ENCODE measurements at places on chromosomes 7 and 10. TPM values are rescaled to one million over a fixed set of nuclear protein-coding genes. Genes with fewer than 3 reads are reported as not detected.

- H3K27ac ChIP-seq = no peak overlapping the region
- no peaks in the 10 kb centered on the region for H3K27me3 ChIP-seq
- no peaks in the 10 kb centered on the region for H3K36me3 ChIP-seq
Observed at GRCh38 chr7:118731854-118732253, 507.4 kb downstream of the ANKRD7 start.

- no peak for DNase-seq
- H3K27ac ChIP-seq = no peak overlapping the region
Observed at GRCh38 chr10:11425296-11425610, 186.2 kb downstream of the USP6NL start.

DNA sequence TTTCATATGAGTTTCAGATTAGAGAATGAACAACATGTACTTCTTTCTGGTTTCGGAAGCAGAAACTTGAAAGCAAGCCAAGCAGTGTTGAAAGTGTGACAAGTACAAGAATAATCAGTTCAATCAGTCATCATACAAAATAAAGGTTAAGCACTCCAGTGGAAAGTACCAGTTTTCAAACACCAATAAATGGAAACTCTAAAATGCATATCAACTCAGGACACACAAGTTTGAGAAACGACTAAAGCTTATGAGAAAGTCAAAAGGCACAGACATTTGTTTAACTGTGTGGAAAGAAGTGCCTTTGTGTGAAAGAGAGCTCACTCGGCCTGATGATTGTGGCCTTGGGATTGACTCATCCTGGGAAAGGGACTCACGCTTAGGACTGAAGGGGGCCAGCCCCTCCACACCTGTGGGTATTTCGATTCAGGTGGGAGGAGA is 60.6 kb upstream of the AKR1C1 start:
- DNase-seq = no peak
- no peaks in the 10 kb centered on the region for H3K36me3 ChIP-seq
- H3K27me3 ChIP-seq = no peaks in the 10 kb centered on the region
- no peaks in the 10 kb centered on the region for H3K4me1 ChIP-seq
- H3K4me3 ChIP-seq = no peak overlapping the region
- H3K27ac ChIP-seq = no peak overlapping the region

DNA sequence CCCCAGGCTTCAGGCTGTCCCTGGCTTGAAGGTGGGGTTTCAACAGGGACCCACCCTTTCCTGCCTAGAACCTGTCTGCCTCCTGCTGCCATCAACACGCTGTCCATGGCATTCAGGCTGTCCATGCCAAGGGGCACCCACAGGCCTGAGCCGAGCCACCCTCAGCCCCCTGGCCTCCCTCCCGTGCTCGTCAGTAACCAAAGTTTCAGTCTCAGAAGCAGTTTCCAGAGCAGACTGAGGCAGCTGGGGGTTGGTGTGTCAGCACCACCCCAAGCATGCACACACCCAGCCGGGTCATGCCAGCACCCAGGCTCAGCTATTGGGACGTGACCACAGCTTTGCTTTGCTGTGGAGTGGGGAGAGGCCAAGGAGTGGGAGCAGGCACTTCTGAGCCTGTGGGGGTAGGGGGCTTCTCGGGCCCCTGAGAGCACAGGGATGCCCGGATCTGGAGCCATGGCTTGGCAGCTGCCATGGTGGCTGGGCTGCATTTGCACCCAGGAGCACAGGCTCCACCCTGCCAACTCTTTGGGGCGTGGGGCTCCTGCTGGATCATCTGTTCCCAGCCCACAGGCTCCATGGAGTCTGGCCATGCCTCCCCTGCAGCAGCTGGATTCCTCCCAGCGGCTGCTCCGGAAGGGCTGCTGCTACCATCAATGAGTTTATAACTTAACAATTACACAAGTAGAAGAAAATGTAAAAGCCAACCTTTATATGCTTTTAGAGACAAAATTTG is 314.5 kb upstream of the SEMA3C start:
- H3K4me3 ChIP-seq = no peak overlapping the region
- H3K27ac ChIP-seq = no peak overlapping the region
- H3K27me3 ChIP-seq = no peaks in the 10 kb centered on the region
- H3K36me3 ChIP-seq = no peaks in the 10 kb centered on the region
- no peaks in the 10 kb centered on the region for H3K4me1 ChIP-seq

GRCh38 chr10:70255329-70256299 is 22.4 kb upstream of the PPA1 start:
- peaks cover 90% of the 10 kb centered on the region for H3K27me3 ChIP-seq
- peaks cover 6% of the 10 kb centered on the region for H3K4me1 ChIP-seq
- no peak for DNase-seq
- H3K4me3 ChIP-seq = peak overlapping the region; percentile 62
- H3K27ac ChIP-seq = no peak overlapping the region

DNA sequence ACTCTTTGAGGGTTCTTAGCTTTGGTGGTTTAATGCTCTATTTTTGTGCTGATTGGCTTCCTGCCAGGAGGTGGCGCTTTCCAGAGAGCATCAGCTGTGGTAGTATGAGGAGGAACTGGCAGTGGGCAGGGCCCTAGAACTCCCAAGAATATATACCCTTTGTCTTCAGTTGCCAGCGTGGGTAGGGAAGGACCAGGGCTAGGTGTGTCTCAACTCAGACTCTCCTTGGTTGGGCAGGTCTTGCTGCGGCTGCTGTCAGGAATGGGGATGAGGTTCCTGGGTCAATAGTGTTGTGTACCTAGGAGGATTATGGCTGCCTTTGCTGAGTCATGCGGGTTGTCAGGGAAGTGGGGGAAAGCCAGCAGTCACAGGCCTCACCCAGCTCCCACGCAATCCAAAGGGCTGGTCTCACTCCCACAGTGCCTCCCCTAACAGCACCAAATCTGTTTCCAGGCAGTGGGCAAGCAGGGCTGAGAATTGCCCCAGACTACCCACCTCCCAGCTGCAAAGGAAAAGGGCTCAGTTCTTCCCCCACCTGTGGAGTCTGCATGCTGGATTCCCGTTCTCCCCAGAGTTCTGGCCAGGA is 191.5 kb downstream of the PHTF2 start:
- no peaks in the 10 kb centered on the region for H3K4me1 ChIP-seq
- no peak overlapping the region for H3K27ac ChIP-seq
- H3K36me3 ChIP-seq = no peaks in the 10 kb centered on the region
- H3K27me3 ChIP-seq = no peaks in the 10 kb centered on the region
- no peak overlapping the region for H3K4me3 ChIP-seq

GRCh38 chr7:134071355-134072331 is 55.5 kb upstream of the LRGUK start:
- H3K4me1 ChIP-seq = no peaks in the 10 kb centered on the region
- H3K4me3 ChIP-seq = no peak overlapping the region
- H3K27me3 ChIP-seq = no peaks in the 10 kb centered on the region
- peaks cover 36% of the 10 kb centered on the region for H3K36me3 ChIP-seq

- no peaks in the 10 kb centered on the region for H3K27me3 ChIP-seq
- no peak overlapping the region for H3K4me3 ChIP-seq
- H3K36me3 ChIP-seq = no peaks in the 10 kb centered on the region
- no peak for DNase-seq
Observed at GRCh38 chr7:151825721-151826120, 51.2 kb downstream of the PRKAG2 start.

DNA sequence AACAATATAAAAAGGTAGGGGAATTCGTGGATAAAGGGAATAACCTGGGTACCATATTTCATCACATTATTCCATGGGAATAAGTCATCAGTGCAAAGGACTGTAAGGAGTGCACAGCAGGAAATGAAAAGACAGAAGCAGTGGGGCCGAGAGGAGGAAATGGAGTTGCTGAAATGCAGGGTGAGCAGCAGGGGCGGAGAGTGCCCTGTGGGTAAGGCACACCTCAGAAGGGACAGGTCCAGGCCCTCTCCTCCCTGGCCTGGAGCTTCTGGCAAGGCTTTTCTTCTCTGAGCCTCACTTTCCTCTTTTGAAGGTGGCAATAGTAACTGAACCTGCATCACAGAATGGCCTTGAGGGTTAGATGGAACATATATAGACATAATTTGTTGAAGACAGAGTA is 26.2 kb downstream of the IKZF1 start:
- peak overlapping the region; percentile 99 for H3K27ac ChIP-seq
- peaks cover 27% of the 10 kb centered on the region for H3K4me1 ChIP-seq
- H3K27me3 ChIP-seq = no peaks in the 10 kb centered on the region
- peaks cover 19% of the 10 kb centered on the region for H3K36me3 ChIP-seq

- H3K4me1 ChIP-seq = no peaks in the 10 kb centered on the region
- no peak overlapping the region for H3K4me3 ChIP-seq
- H3K36me3 ChIP-seq = peaks cover 19% of the 10 kb centered on the region
- no peak overlapping the region for H3K27ac ChIP-seq
Observed at GRCh38 chr10:68861253-68861652, 33.9 kb downstream of the STOX1 start.

DNA sequence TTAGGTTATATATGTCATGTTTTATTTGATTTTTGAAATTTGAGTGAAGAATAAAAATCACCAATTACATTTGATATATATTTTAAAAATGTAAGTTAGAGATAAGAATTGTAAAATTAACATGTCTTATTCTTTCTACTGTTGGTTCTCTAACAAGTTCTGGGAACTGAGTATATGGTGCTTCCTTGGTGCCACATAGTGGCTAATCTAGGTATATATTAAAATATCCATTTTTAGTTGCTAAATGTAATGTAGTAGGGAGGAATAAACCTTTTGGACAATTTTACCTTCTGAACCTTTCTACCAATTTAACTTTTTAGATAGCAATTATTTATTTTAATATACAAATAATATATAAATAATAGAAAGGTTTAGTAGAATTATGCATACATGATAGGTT is 17.5 kb downstream of the CFAP69 start:
- H3K27ac ChIP-seq = no peak overlapping the region
- DNase-seq = no peak
- H3K4me3 ChIP-seq = no peak overlapping the region
- H3K27me3 ChIP-seq = peaks cover 7% of the 10 kb centered on the region
- H3K4me1 ChIP-seq = no peaks in the 10 kb centered on the region

DNA sequence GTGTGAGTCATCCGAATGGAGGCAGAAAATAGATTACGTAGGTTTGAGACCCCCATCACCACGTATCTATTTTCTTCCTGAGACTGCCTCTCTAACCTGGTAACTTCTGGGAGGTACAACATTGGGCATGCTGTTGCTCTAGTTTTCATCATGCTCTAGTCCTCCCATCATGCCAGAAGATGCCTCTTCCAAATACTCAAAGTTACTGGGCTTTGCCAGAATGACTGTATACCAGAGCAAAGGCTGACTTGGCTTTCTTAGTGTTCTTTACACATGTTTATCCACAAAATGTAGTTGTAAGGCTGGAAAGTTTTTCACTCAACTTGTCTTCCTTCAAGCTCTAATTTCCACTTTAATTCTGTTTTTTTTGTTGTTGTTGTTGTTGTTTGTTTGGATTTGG is 370.5 kb downstream of the MDFIC start:
- H3K4me1 ChIP-seq = no peaks in the 10 kb centered on the region
- peaks cover 6% of the 10 kb centered on the region for H3K27me3 ChIP-seq
- no peaks in the 10 kb centered on the region for H3K36me3 ChIP-seq
- no peak for DNase-seq
- H3K4me3 ChIP-seq = no peak overlapping the region
- no peak overlapping the region for H3K27ac ChIP-seq

GRCh38 chr7:130887957-130888371 is 154.0 kb upstream of the KLF14 start:
- peak overlapping the region; percentile 73 for H3K27ac ChIP-seq
- H3K27me3 ChIP-seq = no peaks in the 10 kb centered on the region
- no peak overlapping the region for H3K4me3 ChIP-seq
- peaks cover 4% of the 10 kb centered on the region for H3K4me1 ChIP-seq

- no peak for DNase-seq
- peaks cover 25% of the 10 kb centered on the region for H3K4me1 ChIP-seq
- H3K27me3 ChIP-seq = no peaks in the 10 kb centered on the region
- no peak overlapping the region for H3K27ac ChIP-seq
- H3K36me3 ChIP-seq = peaks cover 10% of the 10 kb centered on the region
- no peak overlapping the region for H3K4me3 ChIP-seq
Observed at GRCh38 chr7:128946936-128947830, 9.5 kb downstream of the IRF5 start.

DNA sequence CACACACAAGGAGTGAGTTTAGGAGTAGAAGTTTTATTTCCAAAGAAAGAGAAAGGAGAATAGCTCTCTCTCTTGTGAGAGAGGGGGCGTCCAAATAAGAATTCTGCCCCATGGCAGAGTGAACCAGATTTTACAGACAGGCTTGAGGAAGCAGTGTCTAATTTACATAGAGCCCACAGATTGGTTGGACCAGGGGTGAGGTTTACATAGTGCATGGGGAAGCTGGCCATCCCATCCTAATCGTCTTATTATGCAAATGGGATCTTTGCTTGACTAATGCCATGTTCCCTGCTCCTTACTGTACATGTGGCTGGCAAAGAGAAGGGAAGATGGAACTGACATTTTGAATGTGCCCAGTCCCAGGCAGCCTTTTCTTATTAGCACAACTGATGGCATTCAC is 60.0 kb upstream of the ACSM6 start:
- DNase-seq = no peak
- no peaks in the 10 kb centered on the region for H3K27me3 ChIP-seq
- no peaks in the 10 kb centered on the region for H3K4me1 ChIP-seq

Gene ELFN1
- not detected for polyA plus RNA-seq

Gene ZNF398
- 21.7 TPM for polyA plus RNA-seq

Gene FAM237B
- polyA plus RNA-seq = not detected

Gene TRIM4
- polyA plus RNA-seq = 22.4 TPM

Gene NPM3
- polyA plus RNA-seq = 5.0 TPM

Gene GALNT17
- not detected for polyA plus RNA-seq

Gene PAPOLB
- polyA plus RNA-seq = not detected
